ENCODE measurements at places on chromosomes 12 and 14. TPM values are rescaled to one million over a fixed set of nuclear protein-coding genes. Genes with fewer than 3 reads are reported as not detected.

DNA sequence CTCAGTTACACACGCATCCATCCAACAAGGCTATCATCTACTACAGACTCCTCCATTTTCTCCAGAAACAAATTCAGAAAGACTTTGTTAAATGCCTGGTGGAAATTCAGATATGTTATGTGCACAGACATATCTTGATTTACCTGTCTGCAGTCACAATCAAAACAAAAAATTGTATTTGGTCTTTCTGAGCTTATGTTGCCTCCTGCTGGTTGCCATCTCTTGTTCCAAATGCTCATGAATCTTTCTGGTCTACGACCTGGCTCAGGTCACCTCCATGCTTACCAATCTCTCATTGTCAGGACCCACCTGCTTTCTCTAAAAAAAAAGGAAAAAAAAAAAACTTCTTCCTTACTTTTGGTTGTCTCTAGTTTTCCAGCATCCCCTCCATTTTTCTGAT lies 169.2 kb upstream of the PLXNC1 start:
- no peaks in the 10 kb centered on the region for H3K4me1 ChIP-seq
- H3K4me3 ChIP-seq, result no peak overlapping the region
- no peaks in the 10 kb centered on the region for H3K36me3 ChIP-seq
- DNase-seq, result no peak
- H3K27me3 ChIP-seq, result no peaks in the 10 kb centered on the region
- no peak overlapping the region for H3K27ac ChIP-seq

- H3K27me3 ChIP-seq, result no peaks in the 10 kb centered on the region
- no peak overlapping the region for H3K27ac ChIP-seq
- no peaks in the 10 kb centered on the region for H3K36me3 ChIP-seq
- no peak for DNase-seq
- H3K4me1 ChIP-seq, result no peaks in the 10 kb centered on the region
Observed at GRCh38 chr14:105534586-105534985, 8.2 kb downstream of the TMEM121 start.

The NRIP2 gene
- 0.39 TPM for total RNA-seq

DNA sequence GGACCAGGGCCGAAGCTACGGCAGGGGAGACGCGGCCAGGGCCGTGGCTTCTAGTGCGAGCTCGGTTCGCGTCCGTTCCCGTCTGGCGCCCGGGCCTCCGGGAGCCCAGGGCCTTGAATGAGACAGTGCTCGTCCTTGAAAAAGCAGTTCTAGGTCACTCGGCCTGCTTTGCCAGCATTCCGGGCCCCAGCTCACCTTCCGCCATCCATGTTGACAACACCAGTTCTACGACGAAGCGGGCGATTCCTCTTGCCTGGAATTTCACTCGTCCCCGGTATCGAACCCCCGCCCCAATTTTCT lies 4.5 kb downstream of the OR10AD1 start:
- no peak overlapping the region for H3K27ac ChIP-seq
- H3K36me3 ChIP-seq, result no peaks in the 10 kb centered on the region
- H3K4me3 ChIP-seq, result no peak overlapping the region

GRCh38 chr14:98444077-98444476 lies 827.9 kb downstream of the BCL11B start:
- H3K4me1 ChIP-seq, result no peaks in the 10 kb centered on the region
- H3K36me3 ChIP-seq, result no peaks in the 10 kb centered on the region
- no peaks in the 10 kb centered on the region for H3K27me3 ChIP-seq
- no peak for DNase-seq
- H3K4me3 ChIP-seq, result no peak overlapping the region

DNA sequence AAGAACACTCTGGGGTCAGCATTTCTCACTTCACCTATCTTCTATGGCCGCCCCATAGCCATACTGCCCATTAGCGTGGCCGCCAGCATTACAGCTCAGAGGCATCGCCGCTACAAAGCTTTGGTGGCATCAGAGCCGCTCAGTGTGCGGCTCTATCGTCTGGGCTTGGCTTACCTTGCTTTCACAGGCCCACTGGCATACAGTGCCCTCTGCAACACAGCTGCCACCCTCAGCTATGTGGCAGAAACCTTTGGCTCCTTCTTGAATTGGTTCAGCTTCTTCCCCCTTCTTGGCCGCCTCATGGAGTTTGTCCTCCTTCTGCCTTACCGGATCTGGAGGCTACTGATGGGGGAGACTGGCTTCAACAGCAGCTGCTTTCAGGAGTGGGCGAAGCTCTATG lies 2.6 kb downstream of the DNAJC22 start:
- H3K36me3 ChIP-seq, result no peaks in the 10 kb centered on the region
- H3K27ac ChIP-seq, result no peak overlapping the region
- H3K27me3 ChIP-seq, result peaks cover 14% of the 10 kb centered on the region
- H3K4me1 ChIP-seq, result peaks cover 25% of the 10 kb centered on the region
- no peak for DNase-seq

DNA sequence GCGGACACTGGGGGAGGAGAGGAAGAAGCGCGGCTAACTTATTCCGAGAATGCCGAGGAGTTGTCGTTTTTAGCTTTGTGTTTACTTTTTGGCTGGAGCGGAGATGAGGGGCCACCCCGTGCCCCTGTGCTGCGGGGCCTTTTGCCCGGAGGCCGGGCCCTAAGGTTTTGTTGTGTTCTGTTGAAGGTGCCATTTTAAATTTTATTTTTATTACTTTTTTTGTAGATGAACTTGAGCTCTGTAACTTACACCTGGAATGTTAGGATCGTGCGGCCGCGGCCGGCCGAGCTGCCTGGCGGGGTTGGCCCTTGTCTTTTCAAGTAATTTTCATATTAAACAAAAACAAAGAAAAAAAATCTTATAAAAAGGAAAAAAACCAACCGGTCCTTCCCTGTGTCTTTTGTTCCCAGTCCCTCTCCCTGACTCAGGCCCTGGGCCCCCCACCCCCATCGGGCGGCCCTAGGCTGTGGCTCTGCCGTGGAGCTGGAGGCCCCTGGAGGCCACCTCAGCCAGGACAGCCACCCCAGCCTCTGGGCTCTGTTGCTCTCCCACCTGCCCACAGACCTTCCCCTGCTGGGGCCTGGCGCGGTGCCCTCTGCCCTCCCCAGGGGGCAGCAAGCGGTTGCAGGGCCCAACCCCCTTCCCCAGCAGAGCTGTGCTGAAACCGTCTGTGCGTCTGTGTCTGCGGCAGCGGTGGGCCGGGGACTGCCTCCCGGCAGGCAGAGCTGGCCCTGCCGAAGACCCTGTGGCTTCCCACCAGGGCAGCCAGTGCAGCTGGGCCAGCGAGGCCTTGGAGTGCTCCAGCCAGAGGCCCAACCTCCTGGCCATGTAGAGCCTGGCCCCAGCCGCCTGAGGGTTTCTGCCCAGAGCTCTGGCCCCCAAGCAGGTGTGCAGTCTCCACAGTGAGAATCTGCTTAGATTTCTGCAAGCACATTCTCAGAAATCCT lies 4.0 kb upstream of the CRIP2 start:
- H3K4me1 ChIP-seq, result peaks cover 49% of the 10 kb centered on the region
- peak overlapping the region; percentile 77 for H3K27ac ChIP-seq
- H3K4me3 ChIP-seq, result no peak overlapping the region
- DNase-seq, result peak; percentile 58
- H3K27me3 ChIP-seq, result no peaks in the 10 kb centered on the region

DNA sequence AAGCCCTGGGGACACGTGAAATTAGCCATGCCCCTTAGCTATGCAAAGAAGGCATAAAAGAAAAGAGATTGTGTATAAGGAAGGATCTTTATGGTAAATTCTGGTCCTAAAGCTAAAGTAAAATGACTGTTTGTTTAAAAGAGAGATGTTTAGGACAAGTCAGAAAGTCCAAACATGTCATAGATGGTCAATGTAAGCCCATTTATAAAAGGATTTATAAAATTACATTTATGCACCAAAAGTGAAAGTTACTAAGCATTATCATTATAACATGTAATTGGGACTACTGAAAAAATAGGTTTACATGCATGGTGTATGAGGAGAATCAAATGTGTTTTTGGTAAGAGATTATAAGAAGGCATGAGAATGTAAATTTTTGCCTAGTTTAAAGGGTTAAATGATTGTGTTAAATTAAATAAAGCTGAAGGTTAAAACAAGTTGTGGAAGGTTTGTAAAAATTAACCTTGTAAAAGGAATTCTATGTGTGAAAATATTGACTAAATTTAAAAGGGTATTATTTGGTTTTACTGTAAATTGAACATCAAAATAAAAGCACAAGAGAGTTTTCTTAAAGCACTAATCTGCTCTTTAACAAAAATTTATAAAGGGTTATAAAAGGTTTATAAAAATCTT lies 50.4 kb upstream of the TSPAN8 start:
- H3K4me3 ChIP-seq, result no peak overlapping the region
- DNase-seq, result no peak
- H3K27ac ChIP-seq, result no peak overlapping the region
- no peaks in the 10 kb centered on the region for H3K36me3 ChIP-seq

- H3K4me1 ChIP-seq, result no peaks in the 10 kb centered on the region
- H3K27ac ChIP-seq, result no peak overlapping the region
- H3K36me3 ChIP-seq, result no peaks in the 10 kb centered on the region
Observed at GRCh38 chr12:78035901-78036606, 205.4 kb downstream of the NAV3 start.

GRCh38 chr12:43117226-43117930 lies 434.6 kb downstream of the ADAMTS20 start:
- no peak for DNase-seq
- no peak overlapping the region for H3K4me3 ChIP-seq
- no peaks in the 10 kb centered on the region for H3K36me3 ChIP-seq
- H3K27me3 ChIP-seq, result no peaks in the 10 kb centered on the region
- no peak overlapping the region for H3K27ac ChIP-seq

DNA sequence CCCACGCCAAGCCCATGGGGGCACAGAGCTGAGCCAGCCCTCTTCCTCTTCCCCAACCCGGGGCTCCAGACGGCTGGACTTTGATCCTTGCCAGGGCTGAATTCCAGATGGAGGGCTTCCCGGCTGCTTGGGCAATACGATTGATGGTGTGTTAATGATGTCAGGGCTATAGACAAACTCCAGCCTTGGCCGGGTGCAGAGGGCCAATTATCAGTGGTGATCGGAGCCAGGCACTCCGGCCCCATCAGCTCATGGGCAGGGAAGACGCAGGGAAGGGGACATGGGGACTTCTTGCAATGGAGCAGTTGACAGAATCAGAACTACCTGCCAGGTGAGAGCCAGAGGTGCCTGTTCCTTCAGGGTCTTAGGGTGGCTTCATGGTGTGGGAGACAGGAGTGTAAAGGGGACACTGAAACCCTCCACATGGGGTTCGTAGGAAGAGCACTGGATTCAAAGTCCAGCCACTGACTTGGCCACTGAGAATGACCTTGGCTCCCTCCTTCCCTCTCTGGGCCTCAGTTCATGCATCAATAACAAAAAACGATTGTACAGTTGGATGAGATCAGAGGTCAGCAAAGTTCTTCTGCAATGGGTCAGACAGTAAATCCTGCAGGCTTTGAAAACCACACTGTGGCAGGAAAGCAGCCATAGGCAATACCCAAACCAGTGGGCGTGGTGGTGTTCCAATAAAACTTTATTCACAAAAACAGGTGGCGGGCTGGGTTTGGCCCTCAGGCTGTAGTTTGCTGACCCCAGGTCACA lies 333.7 kb downstream of the MED13L start:
- H3K27me3 ChIP-seq, result no peaks in the 10 kb centered on the region
- no peak overlapping the region for H3K4me3 ChIP-seq
- H3K36me3 ChIP-seq, result no peaks in the 10 kb centered on the region
- H3K4me1 ChIP-seq, result no peaks in the 10 kb centered on the region

DNA sequence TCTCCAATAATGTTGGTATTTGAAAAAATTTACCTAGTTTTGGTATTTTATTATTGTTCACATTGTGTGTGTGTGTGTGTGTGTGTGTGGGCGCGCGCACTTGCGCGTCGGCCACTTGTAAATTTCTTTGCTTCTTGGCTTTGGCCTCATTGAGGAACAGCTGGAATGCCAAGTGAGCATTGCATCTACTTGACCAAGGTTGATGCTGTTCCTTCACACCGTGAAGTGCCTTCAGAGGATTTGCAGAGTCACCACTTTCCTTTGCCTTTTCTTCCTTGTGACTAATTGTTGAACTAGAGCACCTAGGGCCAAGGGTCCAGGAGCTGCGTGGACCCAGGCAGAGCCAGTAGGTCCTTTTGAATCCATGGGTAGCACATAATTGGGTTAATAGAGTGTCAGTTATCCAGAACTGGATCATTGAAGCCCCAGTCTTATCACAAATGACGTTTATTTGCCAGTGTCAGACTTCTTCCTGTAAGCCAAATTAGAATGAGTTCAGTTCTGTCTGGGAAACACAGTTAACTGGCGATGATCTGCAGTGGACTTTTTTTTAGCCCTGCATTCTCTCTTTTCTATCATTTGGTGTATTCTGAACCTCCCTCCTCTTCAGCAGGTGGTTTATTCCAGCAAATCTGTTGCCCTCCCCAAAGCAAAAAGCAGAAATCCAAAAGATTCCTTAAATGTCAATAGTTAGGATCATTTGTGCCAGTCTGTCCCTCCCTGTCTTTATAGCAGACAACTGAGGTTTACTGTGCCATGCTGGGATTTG lies 2.6 kb downstream of the PPP2R5C start:
- H3K4me1 ChIP-seq, result no peaks in the 10 kb centered on the region
- H3K4me3 ChIP-seq, result no peak overlapping the region
- H3K27me3 ChIP-seq, result no peaks in the 10 kb centered on the region
- no peak for DNase-seq
- H3K27ac ChIP-seq, result no peak overlapping the region
- H3K36me3 ChIP-seq, result no peaks in the 10 kb centered on the region

GRCh38 chr12:53756300-53757100 lies 4.7 kb upstream of the CISTR start:
- DNase-seq, result no peak
- no peak overlapping the region for H3K27ac ChIP-seq
- H3K4me3 ChIP-seq, result no peak overlapping the region
- H3K36me3 ChIP-seq, result no peaks in the 10 kb centered on the region

DNA sequence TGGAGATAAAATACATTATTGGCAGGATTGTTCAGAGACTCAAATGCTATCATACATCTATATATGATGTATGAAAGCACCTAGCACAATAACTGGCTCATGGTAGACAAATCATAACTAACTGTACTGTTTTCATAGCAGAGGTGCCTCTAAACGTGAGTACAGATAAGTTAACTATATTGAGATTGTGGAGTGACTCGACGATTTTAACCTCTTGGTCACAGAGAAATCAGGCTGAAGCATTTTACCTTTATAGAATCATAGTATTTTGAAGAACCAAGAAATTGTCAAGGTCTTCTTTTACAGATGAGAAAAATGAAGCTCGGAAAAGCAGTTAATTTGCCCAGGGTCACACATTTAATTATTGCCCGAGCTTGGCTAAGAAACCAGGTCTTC lies 666 bp upstream of the DERA start:
- DNase-seq, result no peak
- H3K36me3 ChIP-seq, result peaks cover 7% of the 10 kb centered on the region
- H3K27ac ChIP-seq, result peak overlapping the region; percentile 92
- H3K27me3 ChIP-seq, result no peaks in the 10 kb centered on the region
- H3K4me3 ChIP-seq, result peak overlapping the region; percentile 74

- H3K36me3 ChIP-seq, result no peaks in the 10 kb centered on the region
- no peak overlapping the region for H3K4me3 ChIP-seq
- no peaks in the 10 kb centered on the region for H3K4me1 ChIP-seq
- no peaks in the 10 kb centered on the region for H3K27me3 ChIP-seq
Observed at GRCh38 chr14:94875256-94875655, 105.3 kb upstream of the GSC start.

The FAM90A1 gene
- total RNA-seq, result not detected

The ABCC9 gene
- 0.04 TPM for total RNA-seq
